ENCODE measurements at places on chromosomes 4 and X.

- DNase-seq = no peak
These were observed 221.3 kb downstream of the DCTD start for GRCh38 chr4:182695842-182696241.

GRCh38 chrX:2442694-2443093 lies 58.1 kb downstream of the DHRSX start:
- no peak for DNase-seq

DNA sequence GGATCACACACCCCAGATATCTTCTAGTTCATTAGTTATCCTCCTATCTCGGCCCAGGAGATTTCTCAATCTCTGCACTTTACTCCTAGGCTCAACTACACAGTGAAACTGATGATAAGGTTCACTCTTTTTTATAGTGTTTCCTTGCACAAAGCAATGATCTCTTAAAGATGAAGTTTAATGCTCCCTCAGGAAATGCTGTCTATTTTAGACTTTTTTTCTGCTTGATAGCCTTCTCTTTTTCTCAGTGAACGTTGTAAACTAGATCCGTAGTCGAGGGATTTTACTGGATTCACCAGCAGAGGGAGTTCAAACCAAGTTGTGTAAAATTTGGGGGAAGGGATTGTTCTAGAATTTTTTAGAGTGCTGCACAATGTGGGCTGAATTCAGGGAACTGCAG lies 269.6 kb downstream of the GBA3 start:
- no peak for DNase-seq

DNA sequence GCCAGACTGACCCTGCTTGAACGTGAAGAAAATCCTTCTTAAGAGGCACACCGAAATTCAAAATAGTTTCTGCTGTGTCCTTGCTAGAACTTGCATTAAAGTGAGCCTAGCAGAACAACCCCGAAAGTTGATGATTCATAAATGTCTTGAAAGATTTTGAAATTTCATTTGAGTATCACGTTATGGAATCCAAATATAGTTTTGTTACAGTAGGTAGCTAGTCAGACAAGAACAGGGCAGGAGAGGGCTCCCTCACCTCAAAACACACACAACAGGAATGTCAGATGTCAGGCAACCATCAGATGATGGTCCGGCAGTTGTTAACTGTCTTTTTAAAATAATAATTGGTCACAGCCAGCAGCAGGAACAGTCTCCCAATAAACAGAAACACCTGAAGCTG lies 259.6 kb upstream of the GNPDA2 start:
- DNase-seq = no peak

DNA sequence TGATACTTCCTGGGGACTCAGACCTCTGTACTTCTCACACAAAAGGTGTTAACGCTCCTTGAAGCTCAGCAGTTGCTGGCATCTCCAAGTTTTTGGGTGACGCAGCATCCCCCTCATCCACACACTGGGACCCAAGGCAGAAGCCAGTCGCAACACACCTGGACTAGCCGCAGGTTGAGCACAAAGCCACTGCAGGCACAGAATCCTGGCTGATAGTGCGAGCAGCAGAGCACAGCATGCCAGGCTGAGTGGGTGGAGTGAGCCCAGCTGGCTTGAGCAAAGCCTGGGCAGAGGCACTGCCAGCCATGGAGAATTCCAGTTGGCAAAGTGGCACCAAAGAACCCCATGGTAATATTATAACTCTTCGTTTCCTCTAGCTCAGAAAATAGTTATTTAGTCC lies 873.2 kb upstream of the NDST4 start:
- no peak for DNase-seq

DNA sequence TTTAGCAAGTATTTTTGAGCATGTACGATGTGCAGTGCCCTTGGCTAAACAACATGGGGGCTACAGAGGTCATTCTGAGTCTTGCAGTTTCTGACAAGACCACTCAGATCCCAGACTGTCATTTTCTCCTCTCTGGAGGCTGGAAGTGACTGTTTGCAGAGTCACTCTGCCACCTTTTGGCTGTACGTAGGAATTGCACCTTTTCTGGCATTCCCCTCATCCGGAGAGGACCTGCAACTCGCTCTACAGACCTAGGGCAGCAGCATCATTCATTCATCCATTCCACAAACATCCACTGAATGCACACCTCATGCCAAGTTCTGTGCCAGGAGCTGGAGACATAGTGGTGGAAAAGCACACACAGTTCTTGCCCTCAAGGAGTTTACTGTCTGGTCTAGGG lies 160.4 kb upstream of the GPR101 start:
- DNase-seq = no peak

DNA sequence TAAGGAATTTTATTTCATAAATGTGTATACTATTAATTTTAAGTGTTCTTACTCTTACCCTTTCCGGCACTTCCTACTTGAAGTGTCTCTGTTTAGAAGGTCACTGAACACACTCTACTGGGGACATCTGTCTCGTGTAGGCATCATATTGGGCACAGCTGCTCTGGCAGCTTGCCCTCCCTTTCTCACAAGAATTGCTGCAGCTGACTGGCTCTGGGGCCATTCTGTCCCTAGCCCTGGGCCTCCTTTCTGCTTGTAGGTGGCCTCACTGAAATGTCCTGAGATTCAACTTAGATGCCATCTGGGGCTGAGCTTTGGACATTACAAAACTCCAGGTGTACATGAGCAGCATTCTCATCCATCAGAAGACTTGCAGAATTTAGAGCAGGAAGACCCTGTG lies 49.6 kb downstream of the SMAD1 start:
- no peak for DNase-seq

DNA sequence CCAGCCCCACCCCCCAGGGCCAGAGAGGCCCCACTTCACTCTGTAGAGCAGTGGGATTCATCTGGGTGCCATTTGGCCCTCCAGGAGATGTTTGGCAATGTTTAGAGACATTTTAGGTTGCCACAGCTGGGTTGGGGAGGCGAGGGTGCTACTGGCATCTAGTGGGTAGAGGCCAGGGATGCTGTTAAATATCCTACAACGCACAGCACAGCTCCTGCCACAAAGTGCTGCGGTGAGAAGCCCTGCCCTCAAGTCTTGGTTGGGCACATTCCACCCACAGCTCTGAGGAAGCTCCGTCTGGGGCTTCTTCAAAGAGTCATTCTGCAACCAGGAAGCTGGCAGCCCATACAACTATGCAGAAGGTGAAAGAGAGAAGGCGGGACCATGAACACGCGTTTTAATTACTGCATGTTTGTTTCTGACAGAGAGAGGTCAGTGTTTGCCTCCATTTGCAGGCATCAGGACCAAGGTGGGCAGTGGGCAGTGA lies 48.1 kb upstream of the FAM9C start:
- DNase-seq = no peak

- no peak for DNase-seq
These were observed 64.0 kb downstream of the SOX3 start for GRCh38 chrX:140440876-140441275.

GRCh38 chr4:189200353-189200752 lies 740.3 kb upstream of the FRG1 start:
- no peak for DNase-seq

DNA sequence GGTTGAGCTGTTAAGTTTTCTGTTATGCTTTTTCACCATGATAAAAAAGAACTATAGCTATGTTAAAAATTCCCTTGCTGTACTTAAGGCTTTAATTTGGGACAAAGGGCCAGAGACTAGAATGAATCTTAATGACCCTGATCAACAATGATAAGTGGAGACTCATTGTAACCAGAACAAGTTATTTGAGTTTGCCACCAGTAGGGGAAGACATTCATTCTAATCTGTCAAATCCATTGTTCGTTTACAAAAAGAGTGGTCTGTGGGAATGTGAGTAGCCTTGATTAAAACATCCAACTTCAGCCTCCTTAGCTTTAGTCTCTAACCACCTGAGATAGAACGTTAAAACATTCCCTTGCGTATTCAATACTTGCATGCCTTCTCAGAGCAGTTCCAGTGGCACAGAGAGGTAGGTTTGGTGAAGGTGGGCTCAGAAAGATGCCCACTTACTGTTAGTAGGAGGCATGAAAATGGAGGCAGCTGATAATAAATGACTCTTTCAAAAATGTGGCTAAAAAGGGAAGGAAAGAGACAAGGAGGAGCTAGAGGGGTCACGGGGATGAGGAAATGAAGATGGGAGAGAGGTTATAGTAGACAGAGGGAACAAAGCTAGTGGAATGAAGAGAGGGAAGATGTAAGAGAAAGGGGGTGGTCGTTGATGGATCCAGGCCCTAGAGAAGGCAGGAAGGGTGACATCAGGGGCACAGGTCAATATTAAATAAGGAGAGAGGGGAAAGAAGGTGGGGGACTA lies 66.2 kb downstream of the EGF start:
- DNase-seq = no peak

- no peak for DNase-seq
These were observed 141.5 kb downstream of the RPS6KA6 start for GRCh38 chrX:84046403-84046984.

- no peak for DNase-seq
These were observed 107.9 kb downstream of the ZNF827 start for GRCh38 chr4:145830699-145831098.

DNA sequence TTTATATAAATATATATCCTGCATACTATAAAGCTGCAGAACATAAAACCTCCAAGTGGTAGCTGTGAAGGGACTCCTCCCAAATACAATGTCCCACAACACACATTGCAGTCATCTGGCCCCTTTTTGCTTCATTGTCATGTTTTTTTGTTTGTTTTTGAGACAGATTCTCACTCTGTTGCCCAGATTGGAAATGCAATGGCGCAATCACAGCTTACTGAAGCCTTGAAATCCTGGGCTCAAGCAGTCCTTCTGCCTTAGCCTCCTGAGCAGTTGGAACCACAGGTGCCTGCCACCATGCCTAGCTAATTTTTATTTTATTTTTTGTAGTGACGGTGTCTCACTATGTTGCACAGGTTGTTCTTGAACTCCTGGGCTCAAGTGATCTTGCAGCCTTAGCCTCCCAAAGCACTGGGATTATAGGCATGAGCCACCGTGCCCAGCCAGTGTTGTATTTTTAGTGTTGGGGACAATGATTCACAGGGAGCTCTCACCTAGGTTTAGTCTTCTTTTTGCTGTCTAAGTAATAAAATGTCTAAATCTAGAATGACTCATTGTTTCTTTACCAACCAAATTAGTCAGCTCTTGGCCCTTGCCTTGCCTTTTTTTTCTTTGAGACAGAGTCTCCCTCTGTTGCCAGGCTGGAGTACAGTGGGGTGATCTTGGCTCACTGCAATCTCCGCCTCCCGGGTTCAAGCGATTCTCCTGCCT lies 24.0 kb upstream of the XIAP start:
- no peak for DNase-seq

DNA sequence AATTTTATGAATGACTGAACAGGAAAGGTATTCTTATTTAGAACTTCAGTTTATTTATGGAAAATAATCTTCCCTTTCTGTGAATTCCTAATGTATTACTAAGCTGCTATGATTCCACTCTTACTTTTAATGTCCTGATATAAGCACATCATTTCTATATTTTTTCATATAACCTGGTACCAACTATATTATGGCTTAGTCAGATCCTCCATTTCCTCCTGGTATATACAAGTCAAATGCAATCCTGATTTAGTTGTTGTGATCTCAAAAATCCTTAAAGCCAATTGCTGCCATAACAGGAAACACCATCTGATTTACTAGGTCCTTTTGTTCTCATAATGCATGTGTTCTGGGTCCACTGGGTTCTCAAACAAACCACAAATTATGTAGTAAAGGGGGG lies 26.8 kb downstream of the TRMT2B start:
- DNase-seq = no peak

GRCh38 chrX:131729295-131729694 lies 185.4 kb downstream of the OR13H1 start:
- peak; percentile 79 for DNase-seq

GRCh38 chr4:170868170-170868569 lies 778.4 kb upstream of the AADAT start:
- DNase-seq = no peak

GRCh38 chrX:29187264-29187663 lies 600.0 kb downstream of the IL1RAPL1 start:
- no peak for DNase-seq

GRCh38 chrX:19593690-19594089 lies 78.4 kb upstream of the MAP3K15 start:
- no peak for DNase-seq

DNA sequence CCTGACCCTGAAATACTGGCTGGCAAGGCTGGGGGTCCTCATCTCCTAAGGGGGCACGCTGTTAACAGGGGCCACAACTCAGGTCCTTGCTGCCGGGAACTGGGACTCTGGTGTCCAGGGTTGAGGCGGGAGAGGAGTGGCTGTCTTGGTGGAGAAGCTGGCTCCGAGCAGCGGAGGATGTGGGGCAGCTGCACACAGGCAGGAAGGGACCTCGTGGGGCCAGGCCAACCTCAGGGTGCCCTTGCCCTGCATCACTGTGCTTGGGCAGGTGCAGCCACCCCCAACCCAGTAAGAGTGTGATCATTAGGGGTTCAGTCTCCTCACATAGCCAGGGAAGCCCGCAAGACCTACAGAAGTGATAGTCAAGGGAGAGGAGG lies 12.6 kb upstream of the PDE6B start:
- no peak for DNase-seq

GRCh38 chr4:139761461-139761860 lies 95.8 kb downstream of the MGST2 start:
- no peak for DNase-seq

DNA sequence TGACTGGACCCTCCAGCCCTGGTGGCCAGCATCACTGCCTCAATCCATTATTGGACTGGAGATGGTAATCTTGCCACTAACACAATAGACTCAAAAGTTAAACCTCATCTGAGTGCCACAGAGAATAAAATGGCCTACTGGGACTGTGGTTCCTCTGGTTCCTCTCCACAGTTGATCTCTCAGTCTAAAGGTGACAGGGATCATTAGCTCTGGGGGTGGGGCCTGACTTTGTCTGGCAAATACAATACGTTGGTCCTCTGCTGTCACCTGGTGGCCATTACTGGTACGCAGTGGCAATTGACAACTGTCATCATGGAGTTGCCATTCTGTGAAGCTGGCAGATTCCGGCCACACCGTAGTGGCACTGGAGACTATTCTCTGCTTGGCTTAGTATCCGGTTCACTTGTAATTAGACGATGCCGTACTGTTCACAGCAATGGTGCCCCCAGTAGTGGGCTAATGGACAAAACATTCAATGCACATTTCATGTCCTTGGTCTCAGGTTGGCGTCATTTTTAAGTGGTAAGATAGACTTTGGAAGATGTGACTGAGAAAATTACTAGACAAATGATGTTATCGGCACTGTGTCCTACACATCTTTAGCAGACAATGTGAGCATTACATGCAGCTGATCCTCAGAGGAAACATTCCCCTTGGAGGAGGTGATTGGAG lies 6.7 kb downstream of the FGFBP2 start:
- DNase-seq = peak; percentile 4

- no peak for DNase-seq
These were observed 291.6 kb upstream of the HS3ST1 start for GRCh38 chr4:11720292-11720691.

DNA sequence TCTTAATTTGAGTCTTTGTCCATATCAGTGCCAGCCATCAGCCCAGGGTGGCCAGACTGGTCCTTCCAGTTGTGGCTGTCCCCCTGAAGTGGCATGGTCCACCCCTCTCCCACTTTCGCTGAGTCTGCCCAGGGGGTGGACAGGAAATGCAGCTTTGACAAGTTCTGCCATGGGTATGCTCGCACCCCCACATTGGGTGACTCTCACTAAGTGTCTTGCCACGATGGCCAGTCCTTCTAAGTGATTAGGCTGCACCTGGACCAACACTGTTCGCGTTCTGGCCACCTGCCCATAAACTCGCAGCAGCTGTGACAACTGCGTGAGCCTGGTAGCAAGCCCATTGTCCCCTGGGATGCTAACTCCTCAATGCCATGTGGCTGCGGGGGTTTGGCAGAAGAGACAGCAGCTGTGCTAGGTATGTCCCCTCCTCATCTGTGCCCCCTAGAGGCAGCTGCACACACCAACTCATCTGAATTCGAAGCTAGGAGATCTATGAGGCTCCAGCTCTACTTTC lies 10.0 kb upstream of the LNX1 start:
- no peak for DNase-seq
